ENCODE measurements at places on chromosomes 4 and X. TPM values are rescaled to one million over a fixed set of nuclear protein-coding genes. Genes with fewer than 3 reads are reported as not detected.

PHOX2B gene
- total RNA-seq: not detected

GALNTL6 gene
- 0.10 TPM for total RNA-seq

UGT2B11 gene
- not detected for total RNA-seq

CTAG2 gene
- total RNA-seq: not detected

CDKN2AIP gene
- 22.0 TPM for total RNA-seq

ABCG2 gene
- total RNA-seq: 37.0 TPM

H2AZ1 gene
- 318 TPM for total RNA-seq

MAGEC3 gene
- 0.13 TPM for total RNA-seq

CNKSR2 gene
- 1.1 TPM for total RNA-seq

GRCh38 chrX:12657881-12658280, 133.3 kb upstream of the PRPS2 start:
- H3K4me1 ChIP-seq: peaks cover 4% of the 10 kb centered on the region
- no peaks in the 10 kb centered on the region for H3K36me3 ChIP-seq
- no peaks in the 10 kb centered on the region for H3K27me3 ChIP-seq
- no peak overlapping the region for H3K4me3 ChIP-seq
- no peak for DNase-seq

DNA sequence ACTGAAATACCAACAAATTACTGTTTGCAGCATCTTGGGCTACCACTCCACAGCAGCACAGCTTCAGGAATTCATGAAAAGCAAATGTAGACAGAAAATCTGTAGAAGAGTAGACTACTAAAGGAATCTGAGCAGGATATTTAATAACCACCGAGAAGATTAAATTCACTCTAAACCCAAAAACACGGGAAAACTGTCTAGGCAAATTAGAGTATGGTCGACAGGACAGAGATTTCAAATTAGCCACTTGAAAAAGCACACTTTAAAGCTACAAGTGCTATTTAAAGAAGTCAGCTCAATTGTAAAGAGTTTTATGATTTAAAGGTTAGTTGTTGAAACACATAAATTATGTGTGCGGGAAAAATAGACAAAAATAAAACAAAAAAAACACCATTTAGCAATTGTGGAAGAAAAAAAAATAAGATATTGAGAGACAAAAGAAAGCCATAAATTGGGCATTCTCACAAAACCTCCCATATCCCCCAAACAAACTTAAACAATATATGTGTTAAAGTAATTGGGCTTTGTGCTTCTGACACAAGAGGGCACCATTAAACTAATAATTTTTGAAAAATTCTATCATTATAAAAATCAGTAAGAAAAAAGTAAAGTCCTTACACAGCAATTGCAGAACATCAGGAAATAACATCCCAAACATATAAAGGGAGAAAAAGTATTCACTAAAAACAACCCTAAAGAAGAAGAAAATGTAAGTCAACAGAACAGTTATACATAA, 880.8 kb downstream of the TECRL start:
- H3K36me3 ChIP-seq: no peaks in the 10 kb centered on the region
- H3K4me1 ChIP-seq: no peaks in the 10 kb centered on the region
- DNase-seq: no peak
- H3K4me3 ChIP-seq: no peak overlapping the region
- H3K27me3 ChIP-seq: no peaks in the 10 kb centered on the region

DNA sequence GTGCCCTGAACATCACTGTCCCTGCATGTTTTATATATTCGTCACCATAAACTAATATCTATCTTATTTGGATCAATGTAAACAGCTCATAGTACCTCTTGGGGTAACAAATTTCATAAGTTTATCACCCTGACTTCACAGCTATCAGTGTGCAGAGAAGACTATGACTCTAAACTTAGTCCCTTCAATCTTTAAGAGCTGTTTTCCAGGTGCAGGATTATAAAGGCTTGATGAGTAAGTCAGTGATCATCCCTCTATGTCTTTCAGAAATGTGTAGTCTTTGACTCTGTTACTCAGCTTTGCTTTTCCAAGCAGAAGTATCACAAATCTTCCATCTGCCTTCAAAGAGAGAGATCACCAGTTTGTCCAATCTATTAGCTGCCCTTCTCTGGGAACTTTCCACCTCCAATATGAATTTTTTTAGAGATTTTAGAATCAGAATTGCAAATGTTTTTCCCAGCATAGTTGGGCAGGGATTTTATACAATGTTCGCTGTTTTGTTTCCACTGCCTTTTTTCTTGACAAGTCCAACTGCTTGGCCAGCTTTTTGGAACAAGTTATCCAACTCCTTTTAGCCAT, 45.1 kb upstream of the TSPAN7 start:
- no peaks in the 10 kb centered on the region for H3K4me1 ChIP-seq
- H3K27ac ChIP-seq: no peak overlapping the region
- H3K4me3 ChIP-seq: no peak overlapping the region
- H3K27me3 ChIP-seq: no peaks in the 10 kb centered on the region
- no peaks in the 10 kb centered on the region for H3K36me3 ChIP-seq

DNA sequence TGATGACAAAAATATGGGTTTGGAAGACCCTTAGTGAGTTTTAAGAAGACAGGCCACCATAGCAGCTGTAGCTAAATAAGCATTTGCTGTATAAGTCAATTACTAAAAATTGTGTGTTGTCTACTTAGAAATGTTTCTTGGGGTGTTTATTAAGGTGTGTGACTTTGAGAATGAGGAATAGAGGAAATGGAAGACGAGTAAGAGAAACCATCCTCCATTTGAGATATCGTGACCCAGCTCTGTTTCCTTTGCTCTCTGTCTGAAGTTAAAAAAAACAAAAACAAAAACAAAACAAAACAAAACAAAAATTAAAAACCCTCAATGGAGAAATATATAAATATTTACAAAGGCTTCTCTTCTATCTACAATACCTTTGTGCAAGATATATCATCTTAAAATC, 41.7 kb upstream of the FAM9C start:
- H3K27ac ChIP-seq: no peak overlapping the region
- no peaks in the 10 kb centered on the region for H3K27me3 ChIP-seq
- H3K4me3 ChIP-seq: no peak overlapping the region
- no peaks in the 10 kb centered on the region for H3K36me3 ChIP-seq

DNA sequence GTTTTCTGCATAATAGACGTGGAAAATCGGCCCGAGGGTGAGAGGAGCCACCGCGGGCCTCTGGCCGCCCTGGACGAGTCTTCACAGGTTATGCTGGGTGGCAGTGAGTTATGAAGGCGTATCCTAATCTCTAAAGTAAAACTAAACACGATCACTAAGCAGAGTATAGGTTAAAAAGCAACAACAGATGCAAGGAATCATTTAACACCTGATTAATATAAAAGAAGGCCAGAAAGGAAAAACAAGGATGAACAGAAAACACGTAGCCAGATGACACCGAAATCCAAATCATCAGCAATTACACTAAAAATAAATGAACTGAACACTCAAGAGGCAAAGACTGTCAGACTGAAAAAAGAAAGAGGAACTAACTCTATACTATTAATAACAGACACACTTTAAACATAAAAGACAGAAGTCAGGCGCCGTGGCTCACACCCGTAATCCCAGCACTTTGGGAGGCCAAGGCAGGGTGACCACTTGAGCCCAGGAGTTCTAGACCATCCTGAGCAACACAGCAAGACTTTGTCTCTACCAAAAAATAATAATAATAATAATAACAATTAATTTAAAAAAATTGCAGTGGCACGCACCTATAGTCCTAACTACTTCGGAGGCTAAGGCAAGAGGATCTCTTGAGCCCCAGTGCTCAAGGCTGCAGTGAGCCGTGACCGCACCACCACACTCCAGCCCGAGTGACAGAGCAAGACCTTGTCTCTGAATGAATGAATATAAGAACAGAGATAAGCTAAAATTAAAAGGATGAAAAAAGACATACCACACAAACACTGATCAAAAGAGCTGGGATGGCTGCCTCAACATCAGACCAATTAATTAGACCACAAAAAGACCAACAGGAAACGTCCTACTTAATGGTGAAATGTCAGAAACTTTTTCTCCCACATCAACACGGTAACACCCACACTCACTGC, 30.0 kb downstream of the CTBP1 start:
- H3K36me3 ChIP-seq: peaks cover 16% of the 10 kb centered on the region
- no peaks in the 10 kb centered on the region for H3K4me1 ChIP-seq
- no peak for DNase-seq
- no peak overlapping the region for H3K4me3 ChIP-seq
- H3K27me3 ChIP-seq: peaks cover 5% of the 10 kb centered on the region
- H3K27ac ChIP-seq: no peak overlapping the region

GRCh38 chr4:107166873-107167450, 130.8 kb upstream of the DKK2 start:
- no peaks in the 10 kb centered on the region for H3K36me3 ChIP-seq
- H3K4me1 ChIP-seq: peaks cover 2% of the 10 kb centered on the region
- no peak overlapping the region for H3K27ac ChIP-seq
- H3K4me3 ChIP-seq: no peak overlapping the region
- no peaks in the 10 kb centered on the region for H3K27me3 ChIP-seq
- no peak for DNase-seq

DNA sequence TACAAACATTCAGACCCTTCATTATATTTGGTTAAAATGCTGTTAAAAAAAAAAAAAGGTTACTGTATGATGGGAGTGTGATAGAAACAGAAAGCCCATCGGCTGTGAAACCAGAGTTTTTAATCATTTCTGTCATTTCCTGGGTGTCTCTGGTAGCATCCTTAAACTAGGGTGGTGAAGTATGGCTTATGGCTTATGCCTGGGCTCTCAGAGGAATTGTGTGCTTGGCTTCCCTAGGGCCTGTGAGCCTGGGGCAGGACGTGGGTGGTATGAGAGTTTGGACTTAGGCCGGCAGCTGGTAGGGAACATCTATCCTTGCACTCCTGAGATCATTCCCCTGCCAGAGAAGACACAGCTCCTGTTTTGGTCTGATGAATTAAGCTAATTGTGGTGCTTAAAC, 52.2 kb downstream of the DCUN1D4 start:
- H3K4me1 ChIP-seq: peaks cover 9% of the 10 kb centered on the region
- H3K36me3 ChIP-seq: peaks cover 24% of the 10 kb centered on the region
- H3K27me3 ChIP-seq: peaks cover 3% of the 10 kb centered on the region
- no peak overlapping the region for H3K4me3 ChIP-seq
- no peak for DNase-seq

DNA sequence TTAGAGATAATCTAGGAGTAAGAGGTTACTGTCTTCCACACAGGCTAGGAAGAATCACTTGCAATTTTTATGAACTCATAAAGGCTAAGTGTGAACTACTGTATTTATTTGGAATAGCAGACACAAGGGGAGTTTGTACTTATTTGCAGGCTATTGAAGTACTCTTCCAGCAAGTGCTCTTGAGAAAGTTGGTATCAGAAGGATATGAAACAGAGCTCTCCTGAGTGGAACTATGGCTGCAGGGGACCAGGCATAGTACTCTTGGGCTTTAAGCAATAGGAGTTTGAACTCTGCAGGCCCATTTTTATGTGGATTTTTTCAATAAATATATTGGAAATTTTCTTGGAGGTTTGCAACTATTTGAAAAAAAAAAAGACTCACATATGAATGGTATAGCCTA, 756.3 kb upstream of the ATOH1 start:
- no peaks in the 10 kb centered on the region for H3K27me3 ChIP-seq
- peaks cover 4% of the 10 kb centered on the region for H3K4me1 ChIP-seq
- H3K27ac ChIP-seq: no peak overlapping the region
- H3K36me3 ChIP-seq: no peaks in the 10 kb centered on the region
- DNase-seq: no peak

- DNase-seq: no peak
- no peak overlapping the region for H3K27ac ChIP-seq
- H3K27me3 ChIP-seq: peaks cover 2% of the 10 kb centered on the region
- no peak overlapping the region for H3K4me3 ChIP-seq
- no peaks in the 10 kb centered on the region for H3K36me3 ChIP-seq
- peaks cover 2% of the 10 kb centered on the region for H3K4me1 ChIP-seq
Observed at GRCh38 chr4:42341518-42342026, 55.7 kb upstream of the SHISA3 start.

- no peak for DNase-seq
- no peaks in the 10 kb centered on the region for H3K27me3 ChIP-seq
- no peaks in the 10 kb centered on the region for H3K4me1 ChIP-seq
- H3K36me3 ChIP-seq: no peaks in the 10 kb centered on the region
- H3K27ac ChIP-seq: no peak overlapping the region
Observed at GRCh38 chr4:113173126-113173792, 123.8 kb downstream of the ANK2 start.

DNA sequence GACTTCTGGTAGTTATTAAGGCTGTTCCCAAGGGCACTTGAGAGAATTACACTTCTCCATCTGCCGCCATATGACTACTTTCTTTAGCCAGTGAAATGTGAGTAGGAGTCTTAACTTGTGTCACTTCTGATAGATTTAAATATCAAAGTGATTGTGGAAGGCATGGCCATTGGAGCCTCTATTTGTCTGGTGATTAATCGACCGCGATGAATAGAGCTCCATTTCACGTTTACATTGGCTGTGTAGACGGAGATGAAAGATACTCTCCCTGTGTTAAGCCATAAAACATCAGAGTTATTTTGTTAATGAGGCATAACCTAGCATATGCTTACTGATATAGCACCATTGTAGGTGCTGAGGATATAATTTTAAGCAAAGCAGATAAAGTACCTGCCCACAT, 852.4 kb downstream of the CCSER1 start:
- DNase-seq: no peak
- H3K4me1 ChIP-seq: no peaks in the 10 kb centered on the region
- H3K27me3 ChIP-seq: no peaks in the 10 kb centered on the region
- H3K36me3 ChIP-seq: no peaks in the 10 kb centered on the region
- H3K4me3 ChIP-seq: no peak overlapping the region

DNA sequence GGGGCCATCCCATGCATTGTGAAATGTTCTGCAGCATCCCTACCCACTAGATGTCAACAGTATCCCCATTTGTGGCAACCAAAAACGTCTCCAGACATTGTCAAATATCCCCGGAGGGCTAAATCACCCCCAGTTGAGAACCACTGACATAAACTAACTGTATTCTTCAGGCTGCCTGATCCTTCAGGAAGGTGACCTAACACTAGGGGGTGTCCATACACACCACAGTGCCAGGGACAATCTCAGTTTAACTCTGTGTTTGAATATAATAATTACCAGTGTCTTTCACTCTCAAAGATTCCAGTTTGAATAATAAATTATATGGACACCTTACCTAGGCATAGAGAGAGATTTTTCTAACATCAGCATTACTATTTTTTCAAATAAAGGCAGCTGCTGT, 6.4 kb downstream of the ACE2 start:
- no peaks in the 10 kb centered on the region for H3K4me1 ChIP-seq
- no peaks in the 10 kb centered on the region for H3K27me3 ChIP-seq
- no peak overlapping the region for H3K4me3 ChIP-seq
- DNase-seq: no peak
- no peaks in the 10 kb centered on the region for H3K36me3 ChIP-seq
- no peak overlapping the region for H3K27ac ChIP-seq

GRCh38 chrX:136227948-136228838, 23.0 kb downstream of the MAP7D3 start:
- H3K27me3 ChIP-seq: no peaks in the 10 kb centered on the region
- DNase-seq: no peak
- no peak overlapping the region for H3K4me3 ChIP-seq

GRCh38 chr4:151263455-151263854, 13.5 kb upstream of the PRSS48 start:
- no peak for DNase-seq
- H3K4me3 ChIP-seq: peak overlapping the region; percentile 17
- H3K27me3 ChIP-seq: peaks cover 9% of the 10 kb centered on the region
- H3K36me3 ChIP-seq: peaks cover 21% of the 10 kb centered on the region

- peaks cover 3% of the 10 kb centered on the region for H3K4me1 ChIP-seq
- H3K27me3 ChIP-seq: peaks cover 2% of the 10 kb centered on the region
- peak overlapping the region; percentile 71 for H3K27ac ChIP-seq
- H3K4me3 ChIP-seq: no peak overlapping the region
- peak; percentile 48 for DNase-seq
Observed at GRCh38 chr4:159455675-159456237, 352.9 kb downstream of the RAPGEF2 start.

GRCh38 chrX:40314070-40314469, 216.3 kb upstream of the BCOR start:
- peaks cover 5% of the 10 kb centered on the region for H3K4me1 ChIP-seq
- H3K36me3 ChIP-seq: no peaks in the 10 kb centered on the region
- no peaks in the 10 kb centered on the region for H3K27me3 ChIP-seq
- H3K4me3 ChIP-seq: no peak overlapping the region
- no peak overlapping the region for H3K27ac ChIP-seq
- DNase-seq: no peak

Data from endothelial cell (in vitro differentiated cells).